OCI-M1 (cell line): ENCODE measurements at places on chromosomes 16 and 17.
A peak's percentile ranks its signal among the peaks of the same experiment; 100 is the strongest.

GRCh38 chr17:35807371-35808144 lies 1.7 kb upstream of the TAF15 start:
- peak; percentile 50 for DNase-seq

- no peak for DNase-seq
Measured at GRCh38 chr17:63645775-63646487, 23.7 kb downstream of the MAP3K3 start.

DNA sequence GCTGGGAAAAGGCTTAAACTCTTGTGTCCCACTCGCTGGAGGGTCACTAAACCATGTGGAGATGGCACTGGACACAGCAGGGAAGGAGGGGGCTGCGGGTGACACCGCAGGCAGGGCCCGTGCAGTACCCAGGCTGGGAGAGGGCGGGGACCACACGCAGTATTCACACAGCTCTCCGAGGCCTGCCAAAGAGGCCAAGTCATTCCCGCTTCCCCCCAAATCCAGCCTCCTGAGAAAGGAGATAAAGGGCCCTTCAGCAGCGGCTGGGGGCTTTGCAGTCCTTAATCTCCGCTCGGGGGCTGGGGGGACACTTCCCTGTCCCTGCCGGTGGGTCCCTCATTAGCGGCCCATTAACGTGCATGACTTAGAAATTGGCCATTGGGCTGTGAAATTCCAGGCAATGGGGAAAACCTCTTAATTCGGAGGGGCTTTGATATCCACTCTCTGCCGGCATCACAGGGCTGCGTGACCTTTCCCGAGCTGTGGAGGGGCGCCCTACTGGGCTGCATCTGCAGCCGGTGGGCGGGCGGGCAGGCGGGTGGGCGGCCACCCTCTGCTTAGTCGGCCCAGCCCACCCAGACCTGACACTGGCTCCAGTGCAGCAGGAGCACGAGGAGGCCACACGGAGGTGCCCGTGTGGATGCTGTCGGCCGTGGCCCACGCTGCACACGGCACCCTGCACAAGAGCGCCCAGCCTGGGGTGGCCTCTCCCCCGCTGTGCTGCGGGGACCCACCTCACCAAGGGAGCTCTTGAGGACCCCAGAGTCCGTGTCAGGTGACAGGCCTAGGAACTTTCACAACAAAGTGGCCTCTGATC lies 2.6 kb upstream of the SLC38A8 start:
- DNase-seq, result no peak

DNA sequence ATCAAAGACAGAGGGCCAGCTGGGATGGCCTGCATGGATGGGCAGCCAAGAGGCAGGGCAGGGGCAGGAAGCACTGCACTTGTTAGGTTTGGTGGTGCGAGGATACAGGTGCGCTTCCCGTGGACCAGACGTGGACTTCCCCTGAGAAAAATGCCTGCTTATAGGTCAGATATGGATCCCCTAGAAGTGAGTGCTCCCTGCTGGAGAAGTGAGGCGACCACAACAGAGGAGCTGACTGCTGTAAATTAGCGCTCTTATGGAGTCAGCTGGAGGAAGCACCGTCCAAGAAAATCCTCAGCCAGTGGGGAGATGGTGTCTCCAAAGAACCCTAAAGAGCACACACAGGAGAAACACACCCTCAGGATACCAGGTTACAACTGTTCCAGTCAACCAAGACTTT lies 27.7 kb upstream of the CCDC182 start:
- no peak for DNase-seq

- DNase-seq, result no peak
Measured at GRCh38 chr17:38727736-38728135, 2.4 kb upstream of the CISD3 start.

DNA sequence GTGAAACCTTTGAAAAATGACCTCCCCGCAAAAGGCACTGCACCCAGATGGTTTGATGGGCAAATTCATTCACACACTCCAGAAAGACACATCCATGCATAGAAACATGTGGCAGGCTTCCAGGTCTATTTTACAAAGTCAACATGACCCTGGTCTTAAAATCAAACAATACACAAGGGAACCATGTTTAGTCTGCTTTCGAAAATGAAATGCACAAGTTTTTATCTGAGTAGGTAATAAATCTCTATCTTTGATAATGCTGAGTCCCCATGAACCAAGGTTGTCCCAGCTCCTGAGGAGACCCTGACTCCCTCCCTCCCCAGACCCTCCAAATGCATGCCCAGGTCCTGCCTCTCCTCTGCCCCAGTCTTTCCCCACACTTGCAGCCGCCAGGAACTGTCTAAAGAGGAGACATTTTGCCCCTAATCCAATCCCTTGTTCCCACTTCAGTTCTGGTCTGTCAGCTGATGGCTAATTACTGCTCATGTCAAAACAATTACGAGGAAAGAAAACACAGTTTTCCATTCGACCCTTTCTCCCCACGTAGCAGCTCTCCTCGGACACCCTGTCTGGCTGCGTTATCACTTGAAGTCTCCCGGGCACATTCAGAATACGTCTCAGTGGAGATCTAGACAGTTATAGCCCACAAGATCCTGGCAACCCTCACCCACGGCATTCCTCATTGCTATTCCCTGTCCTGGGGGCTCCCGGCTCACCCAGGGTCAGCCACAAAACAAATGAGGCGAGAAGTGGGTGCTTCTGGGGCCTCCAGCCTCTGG lies 68.8 kb upstream of the RCVRN start:
- DNase-seq, result no peak

DNA sequence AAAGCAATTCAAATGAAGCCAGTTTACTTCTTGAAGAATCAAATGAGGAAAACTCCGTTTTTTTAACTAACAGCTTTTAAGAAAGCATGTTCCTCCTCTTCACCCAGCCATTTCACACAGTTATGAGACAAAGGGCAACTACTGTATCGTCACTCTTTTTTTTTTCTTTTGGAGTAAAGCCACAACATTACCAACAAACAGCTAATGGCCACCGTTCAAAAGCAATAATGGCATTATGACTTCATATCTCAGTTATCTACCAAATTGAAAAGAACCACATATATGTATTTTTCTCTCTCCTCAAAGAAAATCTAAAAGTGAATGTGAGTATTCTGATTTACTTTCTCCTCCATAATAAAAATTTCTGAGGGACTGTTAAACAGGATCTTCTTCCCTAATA lies 14.5 kb downstream of the GRB2 start:
- no peak for DNase-seq

DNA sequence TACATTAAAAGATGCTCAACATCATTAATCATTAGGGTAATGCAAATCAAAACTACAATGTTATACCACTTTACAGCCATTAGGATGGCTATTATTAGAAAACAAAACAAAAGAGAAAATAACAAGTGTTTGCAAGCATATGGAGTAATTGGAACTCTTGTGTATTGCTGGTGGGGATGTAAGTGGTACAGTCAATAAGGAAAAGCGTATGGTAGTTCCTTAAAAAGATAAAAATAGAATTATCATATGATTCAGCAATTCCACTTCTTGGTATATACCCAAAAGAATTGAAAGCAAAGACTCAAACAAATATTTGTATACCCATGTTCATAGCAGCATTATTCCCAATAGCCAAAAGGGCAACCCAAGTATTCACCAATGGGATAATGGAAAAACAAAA lies 1.4 kb upstream of the CAPNS2 start:
- DNase-seq, result no peak

- DNase-seq, result peak; percentile 55
Measured at GRCh38 chr17:32143527-32143870, 1.2 kb downstream of the RHOT1 start.

- DNase-seq, result no peak
Measured at GRCh38 chr17:77414811-77415400, 274.1 kb downstream of the SEC14L1 start.

GRCh38 chr16:28866454-28866804 lies 2.8 kb downstream of the SH2B1 start:
- no peak for DNase-seq

DNA sequence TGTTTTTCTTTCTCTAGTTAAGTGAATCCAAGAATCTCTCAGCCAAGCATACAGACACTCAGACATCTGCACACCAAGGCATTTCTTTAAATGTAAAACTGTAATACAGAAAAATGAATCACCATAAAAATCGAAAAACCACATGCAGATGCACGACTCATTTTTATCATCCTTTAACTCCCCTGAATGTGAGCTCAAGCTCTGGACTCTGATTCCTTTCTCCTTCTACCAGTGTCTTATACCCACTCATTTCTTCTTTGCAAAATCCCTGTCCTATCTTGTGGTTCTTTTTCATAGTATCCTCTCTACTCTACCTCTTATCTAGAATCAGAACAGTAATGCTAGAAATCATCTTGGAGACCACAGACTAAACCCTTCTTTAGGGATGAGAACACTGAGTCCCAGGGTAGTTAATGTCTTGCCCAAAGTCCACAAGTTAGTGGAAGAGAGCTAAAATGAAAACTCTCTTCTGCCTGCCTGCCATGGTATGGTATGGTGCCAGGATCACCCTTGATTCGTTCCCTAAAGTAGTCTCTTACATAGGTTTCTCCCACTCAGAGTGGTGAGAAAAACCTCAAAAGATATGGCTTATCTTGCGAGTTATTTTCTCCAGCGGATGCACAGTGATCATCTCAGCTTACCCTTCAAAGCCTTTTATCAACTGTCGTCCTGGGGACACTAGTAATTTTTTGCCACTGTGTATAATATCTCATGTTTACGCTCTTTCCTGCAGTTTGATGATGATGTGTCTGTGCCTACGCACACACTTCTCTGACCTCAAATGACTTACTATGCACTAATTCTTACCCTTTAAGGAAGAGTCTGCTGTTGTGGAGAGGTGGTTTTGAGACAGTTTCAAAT lies 30.2 kb downstream of the BRD7 start:
- DNase-seq, result peak; percentile 55

DNA sequence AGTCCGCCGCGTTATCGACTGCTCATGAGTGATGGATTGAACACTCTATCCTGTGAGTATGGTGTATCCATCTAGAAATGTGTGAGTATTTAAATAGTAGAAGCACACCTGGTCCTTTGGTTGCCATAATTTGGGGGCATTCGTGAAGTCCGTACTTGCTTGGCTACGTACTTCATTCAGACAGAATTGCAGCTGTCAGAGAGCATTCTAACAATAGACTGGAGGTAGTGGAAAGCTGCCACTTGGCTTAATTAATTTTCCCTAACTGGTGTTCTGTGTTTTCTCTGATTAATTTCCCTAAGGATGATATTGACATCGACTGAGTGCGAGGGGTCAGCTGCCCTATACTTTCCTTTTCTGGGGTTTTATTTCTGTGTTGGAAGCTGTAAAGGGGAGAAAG lies 14.1 kb downstream of the RPA1 start:
- no peak for DNase-seq

- no peak for DNase-seq
Measured at GRCh38 chr16:15853021-15853420, 3.8 kb downstream of the MYH11 start.

GRCh38 chr17:8185582-8186445 lies 4.2 kb downstream of the BORCS6 start:
- DNase-seq, result peak; percentile 93

DNA sequence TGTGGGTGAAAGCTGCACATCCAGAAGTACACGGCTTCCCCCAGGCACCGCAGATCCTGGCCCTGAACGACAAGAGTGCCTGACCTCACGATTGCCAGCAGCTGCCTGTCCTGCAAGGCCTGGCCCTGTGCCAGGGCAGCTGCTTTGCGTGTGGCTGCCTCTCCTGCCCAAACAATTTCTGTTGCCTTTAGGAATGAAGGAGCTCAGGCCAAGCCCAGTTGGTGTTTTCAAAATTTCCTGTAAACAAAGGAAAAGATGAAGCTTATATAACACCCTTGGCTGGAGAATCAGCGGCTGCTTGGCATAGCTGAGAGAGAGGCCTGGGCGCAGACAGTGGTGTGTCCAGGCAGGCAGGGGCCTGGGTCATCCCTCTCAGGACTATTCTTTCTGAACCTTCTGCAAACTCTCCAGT lies 11.7 kb upstream of the SLC47A2 start:
- peak; percentile 0 for DNase-seq

GRCh38 chr16:81728435-81728834 lies 50.7 kb upstream of the PLCG2 start:
- no peak for DNase-seq

GRCh38 chr17:72538443-72538842 lies 417.6 kb downstream of the SOX9 start:
- no peak for DNase-seq

DNA sequence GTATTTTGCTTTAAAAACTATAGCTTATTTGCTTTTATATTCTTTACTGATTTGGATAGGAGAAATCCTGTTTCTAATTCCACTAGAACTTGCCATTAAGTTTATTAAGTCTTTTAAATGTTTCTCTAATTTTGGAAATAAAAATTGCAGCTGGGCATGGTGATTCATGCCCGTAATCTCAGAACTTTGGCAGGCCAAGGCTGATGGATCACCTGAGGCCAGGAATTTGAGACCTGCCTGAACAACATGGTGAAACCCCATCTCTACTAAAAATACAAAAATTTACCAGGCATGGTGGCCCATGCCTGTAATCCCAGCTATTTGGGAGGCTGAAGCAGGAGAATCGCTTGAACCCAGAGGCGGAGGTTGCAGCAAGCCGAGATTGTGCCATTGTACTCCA lies 30.7 kb downstream of the DNAH17 start:
- no peak for DNase-seq

GRCh38 chr17:7225711-7226331 lies 6.1 kb downstream of the ACADVL start:
- no peak for DNase-seq

GRCh38 chr17:82864713-82865248 lies 25.0 kb upstream of the ZNF750 start:
- no peak for DNase-seq

DNA sequence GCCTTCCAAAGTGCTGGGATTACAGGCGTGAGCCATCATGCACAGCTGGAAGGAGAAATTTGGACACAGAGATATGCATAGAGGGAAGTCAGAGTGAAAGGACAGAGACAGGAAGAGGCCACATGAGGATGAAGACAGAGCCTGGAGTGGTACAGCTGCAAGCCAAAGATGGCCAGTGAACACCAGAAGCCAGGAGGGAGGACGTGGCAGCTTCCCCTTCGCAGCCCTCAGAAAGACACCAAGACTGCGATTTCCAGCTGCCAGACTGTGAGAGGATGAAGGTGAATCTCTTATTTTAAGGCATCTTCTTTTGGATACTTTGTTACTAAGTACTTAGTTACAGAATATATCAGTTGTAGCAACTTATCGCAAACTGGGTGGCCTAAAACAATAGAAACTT lies 60.5 kb upstream of the PLCG2 start:
- peak; percentile 62 for DNase-seq
